AG08396 (cell line): ENCODE measurements at places on chromosomes 5 and 9.
A peak's percentile ranks its signal among the peaks of the same experiment; 100 is the strongest.

DNA sequence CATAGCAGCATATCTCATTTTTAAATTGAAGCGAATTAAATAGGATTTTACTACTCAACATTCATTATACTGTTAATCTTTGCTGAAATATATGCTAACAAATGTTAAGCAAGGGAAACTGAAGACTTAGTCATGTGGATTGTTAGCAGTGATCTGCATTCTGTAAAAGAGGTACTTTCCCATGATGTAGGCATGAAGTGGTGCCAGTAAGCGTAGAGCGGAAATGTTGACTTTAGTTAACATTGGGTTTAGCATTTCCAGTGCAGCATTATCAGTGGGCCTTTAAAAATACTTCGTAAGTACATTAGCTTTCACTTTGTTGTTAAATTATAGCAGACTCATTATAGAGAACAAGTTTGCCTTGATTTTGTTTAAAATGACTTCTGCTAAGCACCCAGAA, 130.3 kb downstream of the CDC42SE2 start:
- DNase-seq: no peak

DNA sequence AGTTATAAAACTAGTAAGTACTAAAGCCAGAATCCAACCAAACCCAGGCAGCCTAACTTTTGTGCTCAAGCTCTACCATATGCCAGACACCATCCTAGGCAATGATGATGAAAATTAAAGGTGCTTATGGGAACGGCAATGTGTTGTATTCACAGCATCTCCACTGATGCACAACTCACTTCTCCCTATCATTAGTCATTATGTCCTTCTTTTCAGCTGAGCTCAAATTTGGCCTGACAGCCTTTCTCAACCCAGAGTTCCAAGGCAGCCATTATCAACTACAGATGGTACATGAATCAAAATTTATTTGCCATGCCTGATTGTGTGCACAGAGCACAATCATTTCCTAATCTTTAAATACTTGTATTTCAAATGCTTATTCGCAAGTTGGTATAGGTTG, 121.6 kb upstream of the TNPO1 start:
- no peak for DNase-seq

DNA sequence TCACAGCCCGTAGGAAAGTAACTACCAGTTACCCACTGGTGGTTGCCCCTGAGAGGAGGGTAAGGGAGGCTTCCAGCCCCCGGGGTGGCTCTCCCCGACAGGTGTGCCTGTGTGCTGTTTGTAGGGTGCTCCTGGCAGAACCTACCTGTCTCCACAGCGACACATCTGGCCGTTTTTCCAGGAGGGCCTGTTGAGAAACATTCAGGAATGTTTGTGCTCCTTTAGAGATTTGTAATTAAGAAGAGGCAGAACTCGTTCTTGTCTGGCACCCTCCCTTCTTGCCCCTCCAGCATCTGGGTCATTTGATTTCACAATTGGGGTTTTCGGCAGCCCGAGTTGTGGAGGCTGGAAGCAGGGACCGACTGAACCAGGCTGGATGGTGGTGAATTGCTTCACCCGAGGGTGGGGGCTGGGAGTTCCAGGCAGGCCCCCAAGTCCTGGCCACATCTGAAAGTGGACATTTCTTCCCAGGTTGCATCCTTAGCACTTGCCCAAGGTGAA, 74.2 kb downstream of the WWC1 start:
- no peak for DNase-seq

DNA sequence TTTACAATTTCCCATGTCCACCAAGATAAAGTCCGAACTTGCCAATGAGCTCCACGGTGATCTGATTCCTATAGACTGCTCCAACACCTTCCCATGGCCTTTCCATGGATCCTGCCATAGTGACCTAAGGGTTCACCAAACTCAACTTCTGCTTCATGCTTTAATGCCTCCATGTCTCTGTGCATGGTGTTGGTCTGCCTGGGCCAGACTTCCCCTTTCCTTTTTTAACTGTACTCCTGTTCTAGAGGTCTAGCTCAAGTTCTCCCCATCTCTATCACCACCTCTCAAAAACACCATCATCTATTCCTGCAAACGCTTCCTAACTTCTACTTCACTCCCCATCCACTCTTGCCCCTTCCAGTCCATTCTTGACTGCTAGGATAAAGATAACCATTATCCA, 14.8 kb upstream of the SMARCA2 start:
- no peak for DNase-seq

DNA sequence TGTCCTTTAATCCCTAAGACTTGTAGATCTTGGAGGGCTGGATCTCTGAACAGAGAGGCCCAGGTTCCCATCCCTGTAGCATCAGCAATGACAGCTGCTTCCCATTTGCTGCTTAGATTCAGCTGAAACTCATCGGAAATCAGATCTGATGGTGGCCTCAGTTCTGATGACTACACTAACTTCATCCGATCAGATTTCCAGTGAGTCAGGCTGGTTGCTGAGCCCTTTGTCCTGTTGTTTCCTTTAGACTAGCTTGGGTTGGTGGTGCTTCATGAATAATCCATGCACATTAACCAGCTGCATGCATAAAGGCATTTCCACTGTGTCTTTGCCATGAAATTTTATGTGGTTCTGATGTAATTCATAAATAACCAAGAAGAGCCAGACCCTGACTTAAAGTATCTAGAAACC, 195.2 kb upstream of the TUT7 start:
- peak; percentile 39 for DNase-seq

DNA sequence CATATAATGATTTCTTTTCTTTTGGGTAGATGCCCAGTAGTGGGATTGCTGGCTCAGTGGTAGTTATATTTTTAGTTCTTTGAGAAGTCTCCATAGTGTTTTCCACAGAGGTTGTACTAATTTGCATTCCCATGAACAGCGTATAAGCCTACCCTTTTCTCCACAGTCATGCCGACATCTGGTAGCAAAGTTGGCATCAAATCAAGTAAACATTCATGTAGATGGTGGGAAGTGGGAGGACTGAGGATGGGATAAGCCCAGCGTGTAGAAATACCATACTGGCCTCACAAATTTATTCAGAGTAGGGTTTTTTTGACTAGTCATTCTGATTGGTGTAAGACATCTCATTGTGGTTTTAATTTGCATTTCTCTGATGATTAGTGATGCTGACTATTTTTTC, 115.4 kb downstream of the EGFLAM start:
- DNase-seq: no peak

GRCh38 chr9:136799854-136800657, 3.9 kb downstream of the CCDC183 start:
- DNase-seq: peak; percentile 61

- no peak for DNase-seq
These were observed 2.2 kb upstream of the EXOSC3 start for GRCh38 chr9:37787059-37787458.

DNA sequence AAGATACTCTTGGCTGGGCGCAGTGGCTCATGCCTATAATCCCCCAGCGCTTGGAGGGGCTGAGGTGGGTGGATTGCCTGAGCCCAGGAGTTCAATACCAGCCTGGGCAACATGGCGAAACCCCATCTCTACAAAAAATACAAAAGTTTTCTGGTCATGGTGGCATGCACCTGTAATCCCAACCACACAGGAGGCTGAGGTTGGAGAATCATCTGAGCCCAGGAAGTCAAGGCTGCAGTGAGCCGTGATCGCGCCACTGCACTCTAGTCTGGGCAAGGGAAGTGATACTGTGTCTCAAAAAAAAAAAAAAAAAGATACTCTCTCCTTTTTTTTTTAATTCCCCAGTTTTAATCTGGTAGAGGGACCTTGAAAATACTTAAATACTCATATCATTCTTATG, 15.0 kb downstream of the ANKRD33B start:
- DNase-seq: no peak

- DNase-seq: peak; percentile 56
These were observed 107.2 kb upstream of the TXNDC8 start for GRCh38 chr9:110444911-110445310.

GRCh38 chr9:73162987-73163768, 11.5 kb downstream of the ANXA1 start:
- no peak for DNase-seq

GRCh38 chr5:97194366-97194765, 11.3 kb upstream of the RIOK2 start:
- no peak for DNase-seq

GRCh38 chr9:127065592-127065991, 56.8 kb downstream of the ANGPTL2 start:
- no peak for DNase-seq

DNA sequence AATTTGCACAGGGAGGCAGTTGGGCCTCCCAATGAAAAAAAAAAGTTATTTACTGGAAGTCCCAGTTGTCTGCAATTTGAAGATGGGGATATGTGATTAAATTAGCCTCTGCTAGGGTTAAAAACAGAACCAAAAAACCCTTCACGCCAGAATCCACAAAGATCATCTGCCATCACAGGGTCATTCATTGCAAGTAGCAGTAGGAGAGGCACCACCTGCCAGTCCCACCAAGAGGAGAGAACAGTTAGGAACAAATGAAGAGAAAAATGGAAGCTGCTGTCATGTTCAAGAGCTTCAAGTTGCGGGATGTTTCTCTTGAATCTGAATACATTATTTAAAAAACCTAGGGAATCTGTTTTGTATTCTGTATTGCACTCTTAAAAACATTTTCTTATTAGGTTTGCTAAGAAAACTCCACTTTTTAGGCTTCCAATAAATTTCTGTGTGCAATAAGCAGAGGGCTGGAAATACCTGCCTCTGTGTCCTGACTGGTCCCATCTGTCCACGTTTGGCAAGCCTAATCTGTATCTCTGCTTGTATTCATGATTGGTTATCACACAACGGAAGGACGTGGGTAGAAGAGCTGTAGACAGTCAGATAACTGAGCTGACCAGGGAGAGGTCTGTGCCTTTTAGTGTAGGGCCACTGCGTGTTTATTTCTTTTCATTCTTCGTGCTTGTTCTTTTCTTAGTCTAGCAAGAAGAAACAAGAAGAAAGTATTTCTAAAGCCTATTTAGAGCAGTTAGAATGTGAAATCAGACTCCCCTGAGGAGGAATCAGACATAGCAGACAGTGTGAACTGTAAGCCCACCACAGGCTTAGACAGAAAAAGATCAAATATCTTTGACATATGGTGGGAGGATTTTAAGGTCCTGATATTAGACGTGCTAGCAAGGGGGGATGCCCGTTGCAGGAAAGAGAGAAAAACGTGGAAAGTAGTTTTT, 630.6 kb upstream of the SEMA6A start:
- no peak for DNase-seq

DNA sequence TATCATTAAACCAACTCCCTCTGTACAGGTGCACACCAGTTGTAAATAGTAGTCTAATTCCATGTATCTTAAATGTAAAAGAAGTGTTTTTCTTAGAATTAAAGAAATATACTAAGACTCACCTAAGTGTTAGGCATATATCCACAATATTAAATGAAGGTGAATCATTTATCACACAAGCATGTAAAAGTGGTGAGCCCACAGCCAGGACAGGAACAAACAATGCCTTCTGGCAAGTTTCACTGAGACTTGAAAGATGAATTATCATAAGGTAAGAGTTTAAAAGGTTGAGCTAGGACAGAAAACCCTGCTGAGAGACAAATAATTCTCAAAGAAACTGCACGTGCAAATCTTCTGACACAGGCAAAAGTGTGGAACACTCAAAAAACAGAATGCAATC, 832.5 kb downstream of the TAF11L14 start:
- no peak for DNase-seq

DNA sequence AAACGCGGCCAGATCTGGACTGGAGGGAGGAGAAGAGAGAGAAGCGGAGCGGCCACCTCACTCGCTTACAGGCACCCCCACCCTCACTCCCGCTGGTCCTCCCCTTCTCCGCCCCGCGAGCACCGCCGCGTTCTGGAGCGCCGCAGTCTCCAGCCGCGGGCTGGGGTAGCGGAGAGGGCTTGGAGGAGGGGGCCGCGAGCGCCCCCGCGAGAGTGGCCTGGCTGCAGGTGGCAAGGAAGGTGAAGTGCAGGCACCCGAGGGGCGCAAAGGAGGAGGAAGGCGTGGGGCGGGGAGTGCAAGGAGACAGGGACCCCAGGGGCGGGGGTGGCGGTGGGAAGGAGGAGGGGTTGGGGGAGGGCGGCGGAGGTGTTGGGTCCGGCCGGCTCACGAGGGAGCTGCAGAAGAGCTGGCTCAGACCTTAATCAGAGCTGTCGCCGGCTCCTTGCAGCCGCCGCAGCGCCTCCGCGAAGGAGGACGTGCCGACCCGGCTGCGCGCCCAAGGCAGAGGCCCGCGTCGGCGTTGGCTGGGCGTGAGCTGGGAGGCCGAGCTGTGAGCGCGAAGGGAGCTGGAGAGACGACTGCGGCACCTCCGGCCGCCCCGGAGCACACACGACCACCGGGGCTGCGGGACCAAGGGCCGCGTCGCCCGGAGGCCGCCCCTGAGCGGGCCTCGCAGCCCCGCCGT, at the start of gene DMRT3:
TSS of gene DMRT3 (plus strand) at position 398 of the 685 bp plus-strand sequence. CDS start 347 bp downstream, outside the sequence.
- no peak for DNase-seq

- peak; percentile 23 for DNase-seq
These were observed 12.2 kb upstream of the TMEM252 start for GRCh38 chr9:68552700-68553476.

DNA sequence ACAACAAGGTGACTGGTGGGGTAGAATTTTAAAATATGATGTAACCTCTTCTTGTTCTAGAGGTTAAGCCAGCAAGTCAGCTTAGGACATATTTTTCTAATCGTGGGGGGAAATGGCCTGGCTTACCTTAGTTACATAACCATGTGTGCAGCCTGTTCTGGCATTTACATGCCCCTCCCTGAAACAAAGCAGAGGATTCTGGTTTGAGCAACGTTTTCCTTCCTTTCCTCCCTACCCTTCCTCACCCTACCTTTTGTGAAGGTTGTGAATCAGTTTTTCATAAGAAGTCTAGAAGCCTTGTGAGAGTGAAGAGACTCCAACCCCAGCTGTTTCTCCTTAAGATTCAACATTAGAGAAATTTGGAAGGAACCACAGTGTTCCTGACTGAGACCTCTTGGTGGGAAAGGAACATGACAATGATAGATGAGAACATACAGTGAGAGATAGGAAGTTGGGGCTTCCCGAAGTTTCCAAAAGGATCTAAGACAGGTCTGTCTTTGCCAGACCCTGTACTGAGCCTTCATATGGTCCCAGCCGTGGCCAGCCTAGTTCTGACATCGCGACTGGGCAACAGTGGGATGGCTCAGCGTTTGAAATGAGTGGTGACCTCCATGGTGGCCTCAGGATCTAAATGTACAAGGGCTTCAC, 365.2 kb downstream of the SPATA31D1 start:
- no peak for DNase-seq

- no peak for DNase-seq
These were observed 146.6 kb downstream of the SLC24A2 start for GRCh38 chr9:19642256-19642655.
